T47D (cell line): ENCODE measurements at places on chromosomes 5 and 9.

DNA sequence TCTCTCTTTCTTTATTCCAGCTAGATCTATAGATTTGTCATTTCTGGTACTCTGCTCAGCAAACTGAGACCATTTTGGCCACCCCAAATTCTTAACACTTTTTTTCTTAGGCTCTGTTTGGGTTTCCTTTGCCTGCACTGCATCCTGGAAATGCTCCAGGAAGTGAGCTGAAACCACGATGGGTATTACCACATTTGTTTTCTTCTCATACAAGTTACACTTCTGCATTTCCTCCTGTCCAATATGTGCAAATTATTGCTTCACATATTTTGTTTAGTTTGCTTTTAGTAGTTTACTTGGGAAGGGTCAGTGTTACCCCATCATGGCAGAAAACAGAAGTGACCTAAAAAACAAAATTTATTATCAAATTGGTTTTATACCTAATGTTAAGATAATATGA lies 498.6 kb upstream of the GRIN3A start:
- no peak for DNase-seq

GRCh38 chr9:136088939-136089696 lies 6.0 kb downstream of the NACC2 start:
- DNase-seq, result peak; percentile 60

DNA sequence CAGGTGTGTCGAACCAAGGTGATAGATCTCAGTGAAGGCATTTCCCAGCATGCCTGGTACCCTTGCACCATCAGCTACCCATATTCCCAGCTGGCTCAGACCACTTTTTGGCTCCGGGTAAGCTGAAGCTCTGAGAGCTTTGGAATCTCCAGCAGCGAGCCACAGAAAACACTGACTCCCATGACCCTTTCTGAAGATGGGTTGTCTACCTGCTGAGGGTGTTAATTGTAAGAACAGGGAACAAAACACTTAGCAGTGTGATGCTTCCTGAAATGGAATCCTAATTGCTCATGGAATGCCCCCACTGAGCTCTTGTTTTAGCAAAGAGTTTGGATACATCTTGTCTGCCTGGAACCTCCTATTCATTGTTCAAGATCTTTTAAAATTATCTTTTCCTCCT lies 177.7 kb downstream of the PAPPA start:
- no peak for DNase-seq

DNA sequence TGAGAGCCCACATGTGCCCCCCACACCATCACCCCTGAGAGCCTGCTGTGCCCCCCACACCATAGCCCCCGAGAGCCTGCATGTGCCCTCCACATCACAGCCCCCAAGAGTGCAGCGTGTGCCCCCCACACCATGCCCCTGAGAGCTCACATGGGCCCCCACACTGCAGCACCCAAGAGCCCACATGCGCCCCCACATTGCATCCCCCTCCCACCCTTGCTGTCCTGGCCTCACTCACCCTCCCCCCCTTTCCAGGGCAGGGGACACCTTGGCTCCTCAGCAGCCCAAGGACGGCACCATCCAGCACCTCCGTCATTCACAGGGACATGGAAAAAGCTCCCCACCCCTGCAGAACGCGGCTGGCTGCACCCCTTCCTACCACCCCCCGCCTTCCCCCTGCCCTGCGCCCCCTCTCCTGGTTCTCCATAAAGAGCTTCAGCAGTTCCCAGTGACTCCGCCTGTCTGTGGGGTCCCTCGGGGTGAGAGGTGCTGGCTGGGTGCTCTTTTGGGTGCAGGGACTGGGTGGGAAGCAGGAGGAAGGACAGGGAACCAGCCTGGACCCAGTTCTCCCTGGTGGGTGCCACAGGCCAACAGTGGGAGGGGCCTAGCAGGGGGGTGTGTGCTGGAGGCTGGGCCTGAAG lies 5.0 kb downstream of the LCN1 start:
- DNase-seq, result no peak

DNA sequence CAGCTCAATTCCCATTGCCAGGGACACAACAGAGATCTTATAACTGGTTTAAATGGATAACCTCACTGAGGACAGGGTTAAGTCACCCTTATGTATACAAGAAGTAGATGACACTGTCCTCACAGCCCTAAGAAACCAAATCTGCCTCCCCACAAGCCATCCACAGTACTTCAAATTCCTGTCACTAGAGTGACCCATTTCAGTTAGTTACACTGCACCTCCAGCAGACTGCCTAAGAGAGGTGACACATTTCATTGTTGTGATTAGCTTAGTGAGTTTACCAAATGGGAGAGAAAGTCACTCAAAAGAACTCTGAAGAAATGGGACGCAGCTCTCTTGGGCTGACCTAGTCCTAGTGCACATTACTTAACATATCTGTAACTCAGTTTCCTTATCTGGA lies 53.6 kb upstream of the HTR1A start:
- no peak for DNase-seq

DNA sequence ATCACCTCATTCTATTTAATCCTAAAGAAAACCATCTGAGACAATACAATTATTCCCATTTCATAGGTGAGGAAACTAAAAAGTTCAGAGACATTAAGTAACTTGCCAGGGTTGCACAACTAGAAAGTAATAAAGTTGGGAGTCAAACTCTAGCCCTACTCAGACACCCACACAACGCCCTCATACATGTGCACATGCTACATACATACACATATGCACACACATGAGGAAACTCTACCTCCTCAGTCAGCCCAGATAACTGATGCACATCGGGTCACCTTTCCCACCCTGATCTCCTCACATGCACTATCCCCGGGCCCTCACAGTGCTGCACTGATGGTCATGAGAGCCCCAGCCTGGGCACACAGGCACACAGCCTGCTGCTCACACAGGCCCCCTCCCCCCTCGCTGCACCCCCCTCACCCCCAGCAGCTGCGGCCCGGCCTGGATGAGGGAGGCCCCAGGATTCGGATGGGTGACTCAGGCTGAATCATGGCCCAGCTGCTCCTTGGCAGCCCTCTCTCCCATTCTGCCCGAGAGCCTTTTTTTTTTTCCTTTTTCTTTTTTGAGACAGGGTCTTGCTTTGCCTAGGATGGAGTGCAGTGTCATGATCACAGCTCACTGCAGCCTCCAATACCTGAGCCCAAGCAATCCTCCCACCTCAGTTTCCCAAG lies 5.0 kb upstream of the GPRIN1 start:
- no peak for DNase-seq

DNA sequence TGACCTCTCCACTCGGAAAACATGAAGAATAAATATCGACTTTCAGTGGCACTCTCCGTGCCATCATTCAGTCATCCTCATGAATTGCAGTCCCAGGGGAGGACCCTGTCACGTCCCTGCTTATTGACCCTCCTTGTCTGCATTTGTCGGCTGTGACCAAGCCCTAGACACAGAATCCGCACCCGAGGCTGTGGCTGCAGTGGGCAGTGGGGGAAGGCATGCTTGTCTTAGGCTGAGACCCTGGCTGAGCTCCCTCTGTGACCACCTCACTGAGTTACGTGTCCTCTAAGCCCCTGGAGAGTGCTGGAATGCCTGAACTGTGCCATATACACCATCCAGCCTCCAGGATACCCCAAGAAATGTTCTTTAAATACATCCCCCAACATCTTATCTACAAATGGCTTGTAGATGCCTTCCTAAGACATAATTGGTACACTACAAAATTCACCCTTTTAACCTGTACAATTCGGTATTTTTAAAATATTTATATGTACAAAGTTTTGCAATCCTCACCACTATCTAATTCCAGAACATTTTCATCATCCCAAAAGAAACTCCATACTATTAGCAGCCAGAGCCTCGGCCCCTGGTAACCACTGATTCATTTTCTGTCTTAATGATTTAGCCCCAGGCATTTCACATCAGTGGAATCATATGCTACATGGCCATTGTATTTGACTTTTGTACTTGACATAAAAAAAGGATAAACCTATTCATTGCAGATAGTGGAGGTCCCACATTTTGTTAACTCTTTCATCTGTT lies 80.8 kb upstream of the ICE1 start:
- no peak for DNase-seq

GRCh38 chr5:53879708-53880323 lies 319.4 kb downstream of the NDUFS4 start:
- no peak for DNase-seq

- no peak for DNase-seq
Measured at GRCh38 chr5:127555826-127556225, 38.4 kb downstream of the PRRC1 start.
